Activated CD4-positive, alpha-beta memory T cell treated with anti-CD3 and anti-CD28 coated beads for 36 hours (primary cell): ENCODE measurements at places on chromosomes 6 and 20. TPM values are rescaled to one million over a fixed set of nuclear protein-coding genes. Genes with fewer than 3 reads are reported as not detected.

Gene SOX4
- total RNA-seq = 0.12 TPM

Gene STK4
- 126 TPM for total RNA-seq

GRCh38 chr6:17291778-17292177 lies 10.6 kb downstream of the RBM24 start:
- no peak overlapping the region for H3K27ac ChIP-seq
- peaks cover 6% of the 10 kb centered on the region for H3K27me3 ChIP-seq
- H3K36me3 ChIP-seq = no peaks in the 10 kb centered on the region
- no peak overlapping the region for H3K4me3 ChIP-seq

GRCh38 chr6:140283197-140283596 lies 908.7 kb upstream of the CITED2 start:
- DNase-seq = no peak
- no peak overlapping the region for H3K4me3 ChIP-seq
- H3K36me3 ChIP-seq = no peaks in the 10 kb centered on the region

- peaks cover 2% of the 10 kb centered on the region for H3K36me3 ChIP-seq
- H3K27me3 ChIP-seq = no peaks in the 10 kb centered on the region
- no peak overlapping the region for H3K4me3 ChIP-seq
- no peak for DNase-seq
- no peak overlapping the region for H3K27ac ChIP-seq
- no peaks in the 10 kb centered on the region for H3K4me1 ChIP-seq
These were observed 68.3 kb downstream of the CNBD2 start for GRCh38 chr20:36036688-36037087.

Gene PGC
- not detected for total RNA-seq

DNA sequence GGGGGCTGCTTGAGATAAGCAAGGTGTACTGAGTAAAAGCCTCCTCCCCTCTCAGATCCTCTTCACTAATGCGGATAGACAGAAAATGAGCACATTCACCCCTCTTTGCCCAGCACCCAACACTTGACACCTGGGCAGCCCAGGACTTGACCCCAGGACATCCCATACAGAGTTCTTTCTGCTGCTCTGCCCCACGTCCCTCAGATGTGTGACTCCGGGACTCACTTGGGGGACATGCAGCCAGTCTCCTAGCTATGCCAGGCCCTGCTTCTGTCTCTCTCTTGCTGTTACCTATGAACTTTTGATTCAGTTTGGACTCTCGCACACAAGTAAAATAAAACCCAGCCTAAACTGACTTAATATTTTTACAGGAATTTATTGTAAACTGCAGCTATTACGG lies 159.9 kb downstream of the EYA2 start:
- DNase-seq = no peak
- H3K36me3 ChIP-seq = no peaks in the 10 kb centered on the region
- H3K4me1 ChIP-seq = no peaks in the 10 kb centered on the region

DNA sequence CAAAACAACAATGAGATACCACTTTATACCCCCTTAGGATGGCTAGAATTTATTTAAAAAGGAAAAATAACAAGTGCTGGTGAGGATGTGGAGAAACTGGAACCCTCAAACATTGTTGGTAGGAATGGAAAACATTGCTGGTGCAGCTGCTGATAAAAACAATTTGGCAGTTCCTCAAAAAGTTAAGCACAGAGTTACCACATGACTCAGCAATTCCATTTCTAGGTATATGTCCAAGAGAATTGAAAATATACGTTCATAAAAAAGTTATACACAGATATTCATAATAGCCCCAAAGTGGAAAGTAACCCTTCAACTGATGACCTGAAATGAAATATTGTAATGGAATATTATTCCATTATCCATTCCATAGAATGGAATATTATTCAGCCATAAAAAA lies 55.0 kb downstream of the CD83 start:
- H3K36me3 ChIP-seq = peaks cover 25% of the 10 kb centered on the region
- peaks cover 4% of the 10 kb centered on the region for H3K4me1 ChIP-seq
- no peak overlapping the region for H3K4me3 ChIP-seq
- no peaks in the 10 kb centered on the region for H3K27me3 ChIP-seq

GRCh38 chr6:74579047-74579446 lies 626.8 kb downstream of the COL12A1 start:
- H3K36me3 ChIP-seq = no peaks in the 10 kb centered on the region
- no peak overlapping the region for H3K4me3 ChIP-seq
- H3K27ac ChIP-seq = no peak overlapping the region
- no peaks in the 10 kb centered on the region for H3K4me1 ChIP-seq
- DNase-seq = no peak

DNA sequence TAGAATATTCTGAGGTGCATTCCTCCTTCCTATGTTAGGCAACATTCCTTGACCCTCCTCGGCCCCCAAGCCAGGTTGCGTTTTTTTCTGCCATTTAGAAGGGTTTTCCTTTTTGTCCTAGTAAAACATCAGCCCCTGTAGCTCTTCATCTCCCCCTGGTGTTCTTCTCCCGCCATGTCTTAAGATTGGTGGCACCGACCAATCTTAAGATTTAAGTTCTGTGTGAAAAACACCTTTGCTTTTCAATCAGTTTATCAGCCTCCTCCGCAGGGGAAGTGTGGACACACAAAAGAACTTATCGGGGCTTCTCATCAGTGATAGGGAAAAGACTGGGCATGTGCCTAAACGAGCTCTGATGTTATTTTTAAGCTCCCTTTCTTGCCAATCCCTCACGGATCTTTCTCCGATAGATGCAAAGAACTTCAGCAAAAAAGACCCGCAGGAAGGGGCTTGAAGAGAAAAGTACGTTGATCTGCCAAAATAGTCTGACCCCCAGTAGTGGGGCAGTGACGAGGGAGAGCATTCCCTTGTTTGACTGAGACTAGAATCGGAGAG lies 719 bp upstream of the EDN1 start:
- peak; percentile 68 for DNase-seq
- H3K27ac ChIP-seq = no peak overlapping the region
- H3K27me3 ChIP-seq = peaks cover 36% of the 10 kb centered on the region
- no peaks in the 10 kb centered on the region for H3K36me3 ChIP-seq

- no peaks in the 10 kb centered on the region for H3K36me3 ChIP-seq
- no peaks in the 10 kb centered on the region for H3K27me3 ChIP-seq
- no peak overlapping the region for H3K27ac ChIP-seq
- no peak overlapping the region for H3K4me3 ChIP-seq
- no peaks in the 10 kb centered on the region for H3K4me1 ChIP-seq
These were observed 684.6 kb upstream of the MARCKS start for GRCh38 chr6:113172531-113172966.

GRCh38 chr20:38106461-38106860 lies 58.6 kb downstream of the TGM2 start:
- no peak overlapping the region for H3K4me3 ChIP-seq
- no peak overlapping the region for H3K27ac ChIP-seq
- H3K4me1 ChIP-seq = no peaks in the 10 kb centered on the region
- no peak for DNase-seq
- no peaks in the 10 kb centered on the region for H3K27me3 ChIP-seq

DNA sequence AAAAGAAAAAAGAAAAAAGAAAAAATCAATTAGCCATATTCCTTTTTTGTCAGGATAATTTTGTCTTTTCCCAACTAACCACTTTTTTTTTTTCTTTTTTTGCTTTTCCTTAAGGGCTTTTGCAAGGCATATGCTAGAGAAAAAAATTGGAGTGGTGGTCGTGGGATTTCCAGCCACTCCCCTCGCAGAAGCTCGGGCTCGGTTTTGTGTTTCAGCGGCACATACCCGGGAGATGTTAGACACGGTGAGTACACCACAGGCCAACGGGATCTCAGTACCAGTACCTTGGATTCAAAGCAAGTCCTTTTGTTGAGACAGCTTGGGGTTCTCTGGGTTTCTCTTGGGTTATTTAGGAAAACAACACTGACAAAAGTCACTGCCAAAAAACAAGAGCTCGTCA lies 61.2 kb upstream of the ISM1 start:
- no peaks in the 10 kb centered on the region for H3K27me3 ChIP-seq
- H3K4me3 ChIP-seq = no peak overlapping the region
- H3K27ac ChIP-seq = no peak overlapping the region
- no peaks in the 10 kb centered on the region for H3K4me1 ChIP-seq
- no peaks in the 10 kb centered on the region for H3K36me3 ChIP-seq

- no peaks in the 10 kb centered on the region for H3K36me3 ChIP-seq
- DNase-seq = no peak
- H3K4me3 ChIP-seq = no peak overlapping the region
- H3K4me1 ChIP-seq = no peaks in the 10 kb centered on the region
- H3K27ac ChIP-seq = no peak overlapping the region
- H3K27me3 ChIP-seq = no peaks in the 10 kb centered on the region
These were observed 45.5 kb upstream of the SLC23A2 start for GRCh38 chr20:5046656-5047339.

Gene PKIB
- 0.48 TPM for total RNA-seq

- no peak overlapping the region for H3K4me3 ChIP-seq
- H3K36me3 ChIP-seq = peaks cover 17% of the 10 kb centered on the region
- no peaks in the 10 kb centered on the region for H3K27me3 ChIP-seq
- no peak for DNase-seq
- peaks cover 8% of the 10 kb centered on the region for H3K4me1 ChIP-seq
These were observed 31.9 kb downstream of the HUS1B start for GRCh38 chr6:624979-625378.

Gene IMPG1
- not detected for total RNA-seq

Gene BPI
- not detected for total RNA-seq

DNA sequence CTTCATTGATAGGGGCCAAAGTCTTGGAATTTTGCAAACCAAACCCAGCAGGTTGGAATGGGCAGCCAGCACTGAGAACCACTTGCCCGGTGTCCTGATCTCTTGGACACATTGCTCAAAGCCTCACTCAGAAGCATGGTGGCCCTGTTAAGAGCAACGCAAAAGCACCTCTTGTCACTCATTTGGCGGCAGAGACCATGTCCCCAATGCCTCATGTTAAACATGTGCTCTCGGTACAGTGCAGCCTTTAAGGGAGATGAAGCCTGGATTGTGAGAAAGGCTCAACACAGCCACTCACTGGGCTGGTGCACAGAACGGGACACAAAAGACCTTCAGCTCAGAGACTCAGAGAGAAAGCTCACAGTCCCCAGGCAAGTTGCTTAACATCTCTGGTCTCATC lies 298.4 kb upstream of the PRDM1 start:
- H3K27me3 ChIP-seq = peaks cover 12% of the 10 kb centered on the region
- H3K4me3 ChIP-seq = no peak overlapping the region
- peaks cover 36% of the 10 kb centered on the region for H3K4me1 ChIP-seq
- H3K27ac ChIP-seq = no peak overlapping the region
- DNase-seq = no peak

DNA sequence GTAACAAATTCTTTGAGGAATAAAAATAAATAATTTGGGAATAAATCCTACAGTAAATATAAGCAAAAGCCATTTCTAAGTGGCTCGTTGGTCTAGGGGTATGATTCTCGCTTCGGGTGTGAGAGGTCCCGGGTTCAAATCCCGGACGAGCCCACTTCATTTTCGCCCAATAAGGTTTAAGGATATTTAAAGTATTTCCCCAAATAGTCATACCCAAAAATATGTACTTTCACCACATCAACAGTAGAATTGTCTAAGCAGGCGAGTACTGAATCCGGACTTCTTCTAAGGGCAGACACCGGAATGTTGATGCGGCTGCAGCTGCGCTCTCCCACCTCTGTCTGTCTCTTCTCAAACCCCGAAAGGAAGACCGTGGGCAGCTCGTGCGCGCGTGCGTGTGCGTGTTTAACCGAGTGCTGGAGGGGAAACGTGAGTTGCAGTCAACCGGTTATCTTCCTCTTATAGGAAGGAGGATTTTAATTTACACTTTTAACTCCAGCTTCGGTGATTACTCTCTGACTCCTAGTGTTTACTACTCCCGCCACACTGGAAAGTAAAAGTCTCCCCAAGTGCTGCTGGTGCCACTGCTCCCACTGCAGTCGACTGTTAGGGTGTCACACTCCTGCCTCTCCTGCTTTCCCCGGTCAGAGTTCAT lies 155.7 kb upstream of the PRSS16 start:
- H3K27me3 ChIP-seq = peaks cover 49% of the 10 kb centered on the region
- H3K27ac ChIP-seq = no peak overlapping the region
- DNase-seq = peak; percentile 49
- no peaks in the 10 kb centered on the region for H3K36me3 ChIP-seq

DNA sequence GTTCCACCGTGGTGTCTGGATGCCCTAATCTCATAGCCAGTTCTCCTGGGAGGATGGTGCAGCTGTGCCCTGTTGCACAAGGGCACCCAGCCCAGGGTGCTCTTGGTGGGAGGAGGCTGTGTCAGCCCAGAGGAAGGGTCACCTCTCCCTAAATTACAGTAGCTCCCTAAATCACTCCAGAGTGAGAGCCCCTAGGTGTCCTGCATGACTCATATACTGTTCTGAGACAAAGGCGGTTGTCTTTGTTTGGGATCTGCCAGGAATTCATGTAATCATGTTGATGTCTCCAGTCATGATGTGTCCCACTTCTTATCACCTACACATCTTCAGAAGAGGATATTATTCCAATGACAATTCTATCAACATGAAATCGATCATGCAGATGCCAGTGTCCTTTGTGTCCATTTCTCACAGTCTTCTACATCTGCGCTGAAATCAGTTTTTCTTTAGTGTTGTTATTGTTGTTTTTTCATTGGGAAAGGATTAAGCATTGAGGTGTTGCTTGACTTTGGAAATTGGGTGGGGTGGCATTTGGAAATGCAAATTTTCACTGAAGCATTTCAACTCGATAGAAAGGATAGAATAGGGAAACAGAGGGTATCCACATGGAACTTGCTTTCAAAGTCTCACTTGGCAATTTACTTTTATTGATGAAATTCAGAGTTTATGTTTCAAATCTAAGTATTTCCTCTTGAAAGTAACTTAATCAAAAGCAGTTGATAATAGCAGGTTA lies 19.5 kb downstream of the PERP start:
- no peaks in the 10 kb centered on the region for H3K27me3 ChIP-seq
- DNase-seq = no peak
- H3K36me3 ChIP-seq = no peaks in the 10 kb centered on the region
- no peaks in the 10 kb centered on the region for H3K4me1 ChIP-seq
- no peak overlapping the region for H3K4me3 ChIP-seq
- H3K27ac ChIP-seq = no peak overlapping the region

DNA sequence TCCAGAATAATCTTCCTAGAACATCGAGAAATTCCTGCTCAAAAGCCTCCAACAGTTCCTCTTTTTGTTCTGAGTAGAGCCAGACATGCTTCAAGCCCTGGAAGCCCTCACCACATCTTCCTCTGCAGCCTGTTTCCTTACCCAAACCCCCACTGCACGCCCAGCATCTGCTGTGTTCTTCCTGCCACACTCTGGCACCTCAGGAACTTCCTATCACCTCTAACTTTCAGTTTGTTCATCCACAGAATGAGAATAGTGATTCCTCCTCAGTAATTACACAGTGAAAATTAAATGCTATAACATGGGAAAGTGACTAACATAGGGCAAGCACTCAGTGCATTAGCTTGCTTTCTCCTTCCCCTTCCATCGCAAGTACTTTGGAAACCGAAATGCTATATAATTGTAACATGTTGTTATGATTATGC lies 26.3 kb downstream of the C6orf89 start:
- peaks cover 25% of the 10 kb centered on the region for H3K36me3 ChIP-seq
- peak overlapping the region; percentile 70 for H3K27ac ChIP-seq
- peak overlapping the region; percentile 27 for H3K4me3 ChIP-seq
- peaks cover 51% of the 10 kb centered on the region for H3K4me1 ChIP-seq

DNA sequence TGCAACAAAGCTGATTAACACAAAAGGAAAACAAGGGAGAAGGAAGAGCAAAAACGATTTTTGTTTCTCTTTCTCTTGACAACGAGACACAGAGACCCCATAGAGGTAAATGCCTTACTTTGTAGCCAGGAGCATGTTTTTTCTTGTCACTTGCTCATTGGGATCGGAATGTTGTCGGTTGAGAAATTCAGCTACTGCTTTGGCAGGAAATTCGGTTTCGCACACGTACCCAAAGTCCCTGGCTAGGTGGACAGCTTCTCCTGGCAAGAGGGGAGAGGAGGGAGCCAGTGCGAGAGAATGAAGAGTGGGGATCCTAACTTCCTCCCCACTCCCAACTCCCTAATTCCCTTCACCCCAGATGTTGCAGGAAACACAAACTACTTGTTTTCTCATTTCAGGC lies 14.5 kb downstream of the TFAP2A start:
- H3K4me1 ChIP-seq = peaks cover 10% of the 10 kb centered on the region
- no peak overlapping the region for H3K4me3 ChIP-seq
- DNase-seq = no peak
